Thyroid gland (tissue), 4 donors: ENCODE measurements at places on chromosomes 11 and 22. TPM values are rescaled to one million over a fixed set of nuclear protein-coding genes. Genes with fewer than 3 reads are reported as not detected.

CD6 gene
- 2.7 TPM for total RNA-seq

PRSS23 gene
- total RNA-seq: 29.6 TPM

AIFM3 gene
- 2.0 TPM for total RNA-seq

FDXACB1 gene
- total RNA-seq: 2.9 TPM

GGTLC2 gene
- 0.45 TPM for total RNA-seq

TSPAN18 gene
- total RNA-seq: 7.8 TPM

CNGA4 gene
- total RNA-seq: not detected

HBG2 gene
- total RNA-seq: not detected

SPI1 gene
- total RNA-seq: 6.0 TPM

CSNK2A3 gene
- 3.2 TPM for total RNA-seq

OR51B4 gene
- not detected for total RNA-seq

SCGB2A2 gene
- not detected for total RNA-seq

DSCAML1 gene
- total RNA-seq: 0.67 TPM

HSPB2 gene
- not detected for total RNA-seq

PHOX2A gene
- not detected for total RNA-seq

TMA7B gene
- not detected for total RNA-seq

SHISAL1 gene
- 0.22 TPM for total RNA-seq

PAX6 gene
- total RNA-seq: not detected

DUSP8 gene
- 2.3 TPM for total RNA-seq

CRYBB2 gene
- not detected for total RNA-seq

TMEM191C gene
- total RNA-seq: 3.9 TPM

OR8D1 gene
- total RNA-seq: not detected
